ENCODE measurements at places on chromosomes 2 and 18. TPM values are rescaled to one million over a fixed set of nuclear protein-coding genes. Genes with fewer than 3 reads are reported as not detected.
A peak's percentile ranks its signal among the peaks of the same experiment; 100 is the strongest.

SLC30A3 gene
- total RNA-seq = 0.16 TPM

CCDC102B gene
- total RNA-seq = 10.2 TPM

CCDC138 gene
- 5.2 TPM for total RNA-seq

CHRND gene
- not detected for total RNA-seq

DHRS9 gene
- total RNA-seq = not detected

INHBB gene
- total RNA-seq = 7.1 TPM

ITGB6 gene
- total RNA-seq = 7.6 TPM

DNA sequence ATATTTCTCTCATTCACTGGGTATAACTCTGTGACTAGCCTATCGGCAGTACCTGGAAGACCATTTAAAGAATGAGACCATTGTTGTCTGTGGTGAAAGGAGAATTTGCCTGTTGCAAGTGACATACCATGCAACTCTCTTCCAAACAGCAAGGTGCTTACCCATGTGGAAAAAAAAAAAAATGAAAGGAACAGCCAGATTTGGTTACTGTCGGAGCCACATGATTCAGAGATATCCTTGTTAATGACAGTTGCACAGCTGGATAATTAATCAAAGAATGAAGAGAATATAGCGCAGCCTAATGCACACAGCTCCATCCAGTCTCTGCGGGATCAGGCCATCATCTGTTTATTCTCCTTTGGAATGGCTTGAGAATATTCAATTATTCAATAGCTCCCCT lies 141.8 kb downstream of the HRH4 start:
- DNase-seq = no peak

DNA sequence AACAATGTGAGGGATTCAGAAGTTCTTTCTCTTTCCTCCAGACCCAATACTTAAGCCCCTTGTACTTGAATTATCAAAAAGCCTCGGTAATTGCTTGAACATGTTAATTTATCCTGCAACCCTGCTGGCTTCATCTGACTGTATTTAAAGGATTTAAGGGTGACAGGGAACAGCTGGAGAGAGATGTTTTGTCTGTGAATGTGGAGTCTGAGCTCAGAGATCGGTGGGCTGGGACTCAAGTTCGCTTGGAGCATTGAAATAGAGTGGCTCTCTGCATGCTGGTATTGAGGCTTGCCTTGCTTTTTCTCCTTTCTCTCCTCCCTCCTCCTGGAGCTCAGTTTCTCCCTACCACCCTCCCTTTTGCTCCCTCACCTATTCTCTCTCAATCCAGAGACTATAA lies 73.6 kb downstream of the BOD1L2 start:
- no peak for DNase-seq

GRCh38 chr18:49731421-49731841 lies 81.9 kb downstream of the ACAA2 start:
- no peak for DNase-seq

DNA sequence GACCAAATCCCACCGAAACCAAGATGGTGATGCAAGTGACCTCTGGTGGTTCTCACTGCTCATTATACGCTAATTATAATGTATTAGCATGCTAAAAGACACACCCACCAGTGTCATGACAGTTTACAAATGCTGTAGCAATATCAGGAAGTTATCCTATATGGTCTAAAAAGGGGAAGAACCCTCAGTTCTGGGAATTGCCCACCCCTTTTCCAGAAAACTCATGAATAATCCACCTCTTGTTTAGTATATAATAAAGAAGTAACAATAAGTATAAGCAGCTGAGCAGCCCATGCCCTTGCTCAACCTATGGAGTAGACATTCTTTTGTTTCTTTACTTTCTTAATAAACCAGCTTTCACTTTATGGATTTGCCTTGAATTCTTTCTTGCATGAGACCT lies 31.0 kb upstream of the FMNL2 start:
- no peak for DNase-seq

GRCh38 chr18:58101291-58101794 lies 57.3 kb downstream of the NEDD4L start:
- DNase-seq = no peak

DNA sequence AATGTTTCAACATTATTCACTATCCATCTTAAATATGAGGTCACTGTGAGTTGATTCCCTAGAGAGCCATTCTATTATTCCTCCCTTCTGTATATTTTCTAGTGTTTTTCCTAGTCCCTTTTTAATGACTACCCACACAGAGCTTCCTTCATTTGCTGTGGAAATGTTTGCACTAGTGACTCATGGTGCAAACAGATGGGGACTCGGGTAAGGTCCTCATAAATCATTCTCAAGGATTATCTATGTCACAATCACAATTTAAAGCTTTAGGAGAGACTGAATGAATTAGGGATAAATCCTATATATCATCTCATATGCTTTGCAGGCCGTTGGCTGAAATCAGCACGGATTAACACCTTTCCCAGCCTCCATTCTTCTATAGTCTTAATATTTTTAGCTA lies 159.6 kb downstream of the DCC start:
- DNase-seq = no peak

DNA sequence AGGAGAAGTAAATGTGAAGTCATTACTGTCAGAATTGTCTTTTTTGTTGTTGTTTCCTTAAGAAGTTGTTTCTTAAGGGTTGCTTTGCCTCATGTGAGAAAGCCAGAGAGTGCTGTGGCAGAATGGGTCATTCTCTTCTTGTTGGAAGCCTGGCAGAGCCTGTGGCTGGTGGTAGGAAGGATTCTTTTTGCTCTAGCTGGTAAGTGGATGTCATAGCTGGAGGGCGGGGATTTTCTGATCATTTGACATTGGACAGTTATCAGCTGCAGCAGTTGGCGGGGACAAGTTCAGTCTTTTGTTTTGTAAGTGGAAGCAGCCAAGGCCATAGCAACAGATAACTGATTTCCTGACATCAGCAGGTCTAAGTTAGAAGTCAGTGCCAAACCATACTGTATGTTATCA lies 5.5 kb upstream of the RMDN2 start:
- DNase-seq = peak; percentile 35

DNA sequence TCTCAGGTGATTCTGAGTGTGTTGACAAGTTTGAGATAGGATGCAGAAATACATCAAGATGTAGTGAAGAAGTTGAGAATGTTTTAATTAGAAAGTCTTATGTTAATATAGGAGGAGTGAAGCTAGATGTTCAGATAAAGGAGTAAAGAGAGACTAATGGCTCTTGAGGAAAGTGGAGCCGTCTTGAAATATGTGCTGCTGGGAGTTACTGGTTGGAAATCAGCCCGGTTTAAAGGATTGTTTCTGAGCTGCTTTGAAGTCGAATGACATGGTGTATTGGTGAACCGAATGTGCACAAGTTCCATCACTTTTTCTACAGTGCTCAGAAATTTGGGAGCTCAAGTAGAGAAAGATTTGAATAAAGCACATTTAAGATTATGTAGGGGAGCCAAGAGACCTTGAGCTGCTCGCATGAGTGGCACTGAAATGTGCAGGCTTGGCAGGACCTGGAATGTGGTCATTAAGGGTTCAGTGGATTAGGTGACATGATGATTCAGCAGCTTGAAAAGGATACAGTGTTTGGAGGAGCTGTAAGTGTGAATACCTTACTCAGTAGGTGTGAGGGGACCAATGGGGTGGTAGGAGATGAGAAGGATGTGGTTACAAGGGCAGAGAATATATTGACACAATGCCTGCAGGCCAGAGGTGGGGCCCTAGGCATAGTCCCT lies 68.6 kb downstream of the CAB39 start:
- peak; percentile 73 for DNase-seq

DNA sequence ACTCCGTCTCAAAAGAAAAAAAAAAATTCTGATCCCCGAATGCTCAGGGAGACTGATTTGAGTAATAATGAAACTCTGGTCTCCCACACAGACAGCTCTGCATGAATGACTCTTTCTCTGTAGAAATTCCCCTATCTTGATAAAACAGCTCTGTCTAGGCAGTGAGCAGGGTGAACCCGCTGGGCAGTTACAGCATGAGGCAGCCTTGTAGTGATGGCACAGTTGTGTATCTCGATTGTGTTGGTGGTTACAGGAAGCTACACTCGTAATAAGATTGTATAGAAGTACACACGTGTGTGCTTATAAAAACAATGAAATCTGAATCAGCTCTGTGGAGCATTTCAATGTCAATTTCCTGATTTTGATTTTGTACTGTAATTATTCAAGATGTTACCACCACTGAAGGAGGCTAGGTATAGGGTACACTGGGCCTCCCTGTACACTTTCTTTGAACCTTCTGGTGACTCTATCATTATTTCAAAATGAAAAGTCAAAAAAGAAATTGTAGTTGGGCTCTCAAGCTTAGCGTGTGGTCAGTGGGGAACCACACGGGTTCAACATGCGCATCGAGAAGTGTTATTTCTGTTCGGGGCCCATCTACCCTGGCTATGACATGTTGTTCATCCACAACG lies 34.9 kb upstream of the ATP8B1 start:
- DNase-seq = peak; percentile 59

GRCh38 chr2:196225213-196225612 lies 53.8 kb upstream of the STK17B start:
- peak; percentile 77 for DNase-seq

- DNase-seq = no peak
Observed at GRCh38 chr2:98809878-98810587, 79.1 kb upstream of the MGAT4A start.

GRCh38 chr2:217990791-217991465 lies 11.9 kb downstream of the TNS1 start:
- DNase-seq = no peak

DNA sequence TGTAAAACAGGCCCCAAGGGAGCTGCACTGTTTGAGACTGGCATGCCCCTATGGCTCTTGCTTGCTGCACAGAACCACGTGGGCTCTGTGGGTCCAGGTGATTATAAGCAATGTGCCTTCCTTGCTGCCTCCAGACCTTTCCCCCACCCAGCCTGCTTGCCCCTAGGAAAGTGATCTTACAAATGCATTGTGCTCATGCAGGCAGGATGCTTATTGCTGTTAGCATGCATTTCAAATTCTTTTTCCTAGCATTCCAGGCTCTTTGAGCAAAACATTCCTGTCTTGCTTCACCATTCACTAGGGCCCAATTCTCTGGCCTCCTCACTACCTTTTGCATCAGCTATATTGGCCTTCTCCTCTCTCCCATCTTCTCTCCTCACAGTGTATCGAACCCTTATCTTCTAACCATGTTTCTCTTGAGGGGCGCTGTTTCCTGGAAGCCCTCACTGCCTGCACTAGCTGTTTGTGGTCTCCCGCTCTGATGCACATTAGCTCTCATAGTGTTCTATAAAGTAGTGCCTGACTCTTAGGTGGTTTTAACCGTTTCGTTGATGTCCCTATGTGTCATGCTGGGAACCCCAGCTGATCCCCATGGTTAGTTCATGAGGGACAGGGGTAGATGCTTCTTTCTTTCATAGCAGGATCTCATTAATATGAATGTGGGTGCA lies 152.9 kb upstream of the EPAS1 start:
- DNase-seq = no peak

GRCh38 chr18:63763831-63764600 lies 11.2 kb upstream of the SERPINB7 start:
- DNase-seq = no peak

DNA sequence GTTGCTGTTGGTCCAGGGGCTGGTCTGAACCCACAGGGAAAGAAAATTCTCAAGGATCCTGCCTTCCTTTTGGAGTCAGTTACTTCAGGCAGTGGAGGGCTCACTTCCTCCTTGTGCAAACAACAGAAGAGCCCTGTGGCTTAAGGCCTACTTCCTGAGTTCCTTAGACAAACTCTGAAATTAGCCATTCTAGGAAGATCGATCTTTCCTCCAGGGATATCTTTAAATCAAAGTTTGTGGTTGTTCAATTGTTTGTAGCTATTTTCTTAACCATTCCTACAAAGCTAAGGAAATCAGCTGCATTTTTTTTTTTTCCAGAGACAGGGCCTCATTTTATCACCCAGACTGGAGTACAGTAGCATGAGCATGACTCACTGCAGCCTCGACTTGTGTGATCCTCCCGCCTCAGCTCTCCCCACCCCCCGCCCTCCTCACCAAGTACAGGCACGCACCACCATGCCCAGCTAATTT lies 156.0 kb downstream of the TANC1 start:
- DNase-seq = peak; percentile 99

- no peak for DNase-seq
Observed at GRCh38 chr2:84856787-84857186, 24.1 kb downstream of the TRABD2A start.

- DNase-seq = no peak
Observed at GRCh38 chr2:73746015-73746876, 9.1 kb upstream of the TPRKB start.

GRCh38 chr2:75491129-75491753 lies 69.5 kb downstream of the EVA1A start:
- DNase-seq = peak; percentile 95

- DNase-seq = peak; percentile 98
Observed at GRCh38 chr2:33291278-33292013, 185.0 kb upstream of the RASGRP3 start.

DNA sequence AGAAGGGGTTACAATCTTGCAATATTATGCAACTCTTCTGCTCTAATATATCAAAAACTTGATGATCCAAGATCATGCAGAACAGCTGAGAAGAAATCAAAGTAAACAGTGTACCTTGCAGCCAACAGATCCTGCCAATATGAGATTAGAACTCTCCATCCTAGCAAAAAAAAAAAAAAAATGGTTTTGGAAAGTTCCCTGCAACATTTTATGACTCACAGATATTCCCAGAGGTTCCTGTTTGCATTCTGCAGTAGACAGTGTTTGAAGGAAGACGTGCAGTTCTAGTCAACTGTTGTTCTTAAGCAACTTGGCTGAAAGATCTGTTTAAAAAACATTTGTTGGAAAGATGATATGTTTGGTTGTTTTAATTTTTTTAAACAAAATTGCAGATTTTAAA lies 103.6 kb upstream of the WDR75 start:
- DNase-seq = peak; percentile 58

DNA sequence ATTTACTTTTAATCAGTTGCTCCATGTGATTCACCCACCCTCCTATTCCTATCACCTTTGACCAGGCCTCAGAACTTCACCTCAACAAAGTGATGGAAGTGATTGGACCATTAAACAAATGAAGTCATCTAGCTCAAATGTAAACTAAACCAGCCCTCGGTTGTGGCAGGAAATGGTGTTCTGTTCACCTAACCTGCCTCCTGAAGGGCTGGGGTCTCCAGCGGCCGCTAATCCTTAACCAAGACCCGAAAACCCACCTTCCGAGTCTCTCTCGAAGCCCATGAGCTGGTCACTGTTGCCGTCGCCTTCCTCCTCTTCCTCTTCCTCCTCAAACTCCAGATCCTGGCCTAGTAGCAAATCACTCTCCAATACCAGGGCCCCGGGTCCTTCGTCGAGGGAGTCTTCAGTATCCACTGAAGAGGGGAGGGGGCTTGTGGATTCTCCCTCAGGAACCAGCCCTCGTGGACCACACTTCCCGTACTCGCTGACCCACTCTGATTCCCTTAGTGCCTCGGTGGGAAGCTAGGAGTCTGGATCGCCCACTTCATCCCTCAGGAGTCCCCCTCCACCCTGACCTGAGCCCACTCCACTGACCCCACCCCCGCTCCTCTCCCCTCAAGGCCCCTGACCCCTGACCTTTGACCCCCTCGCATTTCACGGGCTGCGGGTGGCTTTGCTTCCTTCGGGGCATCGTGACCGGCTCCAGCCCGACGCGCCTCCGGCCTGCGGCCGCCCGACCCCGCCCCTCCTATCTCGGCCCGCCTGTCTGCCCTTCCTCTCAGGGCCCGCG lies 503 bp downstream of the ZNF513 start:
- DNase-seq = peak; percentile 40

GRCh38 chr18:11906926-11907874 lies 917 bp downstream of the MPPE1 start:
- no peak for DNase-seq

Measured in astrocyte (in vitro differentiated cells and primary cell).